ENCODE measurements at places on chromosomes 12 and 14.

GRCh38 chr12:68138480-68138879, 21.1 kb downstream of the IFNG start:
- no peak for DNase-seq

- DNase-seq, result no peak
Measured at GRCh38 chr12:125050868-125051267, 14.4 kb upstream of the AACS start.

DNA sequence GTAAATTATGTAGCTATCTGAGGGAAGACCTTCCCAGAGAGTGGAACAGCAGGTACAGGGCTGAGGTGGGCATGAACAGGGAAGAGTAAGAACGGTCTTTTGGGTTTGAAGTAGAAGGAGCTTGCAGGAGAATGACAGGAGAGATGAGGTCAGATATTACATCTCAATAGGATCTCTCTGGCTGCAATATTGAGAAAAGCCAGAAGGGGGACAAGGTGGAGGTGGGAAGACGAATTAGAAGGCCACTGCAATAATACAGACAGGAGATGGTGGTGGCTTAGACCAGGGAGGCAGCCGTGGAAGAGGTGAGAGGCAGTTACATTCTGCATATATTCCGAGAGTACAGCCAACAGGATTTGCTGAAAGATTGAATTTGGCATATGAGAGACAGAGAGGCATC, 310.2 kb downstream of the APAF1 start:
- peak; percentile 59 for DNase-seq

GRCh38 chr12:1519642-1520041, 74.7 kb downstream of the FBXL14 start:
- DNase-seq, result no peak

DNA sequence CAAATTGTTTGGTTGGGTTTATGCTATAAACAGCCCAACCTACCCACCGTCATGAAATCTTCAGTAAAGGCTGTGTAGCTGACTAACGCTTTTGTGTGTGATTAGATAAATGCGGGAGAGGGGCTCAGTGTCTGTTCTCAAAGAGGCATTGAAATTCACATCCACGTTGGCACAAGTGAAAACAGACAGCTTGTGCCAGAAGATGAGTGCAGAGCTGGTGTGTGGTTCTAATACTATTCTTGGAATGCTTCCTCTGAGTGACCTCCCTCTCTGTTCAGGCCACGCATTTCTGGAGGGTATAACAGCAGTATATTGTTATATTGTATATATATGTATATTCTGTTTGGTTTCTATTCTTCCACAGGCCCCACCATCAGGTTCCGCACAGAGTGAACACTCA, 263.8 kb downstream of the APAF1 start:
- DNase-seq, result no peak

DNA sequence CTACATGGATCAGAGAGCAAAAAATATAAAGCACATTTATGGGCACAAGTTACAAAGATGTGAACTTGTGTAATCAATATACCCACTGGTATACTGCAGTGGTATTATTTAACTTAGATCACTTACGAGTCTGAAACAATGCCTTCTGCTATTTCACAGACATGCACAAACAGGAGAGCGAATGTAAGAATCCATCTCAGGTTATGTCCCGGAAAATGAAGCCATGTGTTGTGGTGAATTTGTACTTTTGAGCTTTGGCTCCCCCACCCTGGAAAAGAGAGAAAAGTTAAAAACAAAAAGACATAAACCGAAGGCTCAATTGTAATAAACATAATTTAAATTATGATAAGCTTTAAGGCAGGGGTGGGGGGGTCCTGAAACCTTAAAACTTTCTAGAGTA, 7.6 kb downstream of the ABCC9 start:
- no peak for DNase-seq

GRCh38 chr14:90495357-90496276, 98.8 kb downstream of the CALM1 start:
- no peak for DNase-seq

DNA sequence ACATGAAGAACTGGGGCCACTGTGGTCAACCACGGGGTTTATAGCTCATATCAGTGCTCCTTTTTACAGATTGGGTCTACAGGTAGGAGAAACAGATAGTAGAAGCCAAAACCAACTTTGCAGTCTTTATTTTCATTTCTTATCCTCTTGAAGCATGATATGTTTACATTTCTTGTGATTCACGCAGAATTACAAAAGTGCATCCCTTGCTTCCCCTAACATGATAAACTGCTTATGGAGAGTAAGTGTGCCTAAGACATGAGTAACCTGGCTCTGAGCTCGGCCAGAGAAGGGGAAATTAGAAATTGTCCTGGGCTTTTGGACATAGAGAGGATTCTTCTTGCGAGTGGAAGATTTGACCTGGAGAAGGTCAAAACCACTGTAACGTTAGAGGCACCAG, 18.4 kb downstream of the PWP1 start:
- no peak for DNase-seq

DNA sequence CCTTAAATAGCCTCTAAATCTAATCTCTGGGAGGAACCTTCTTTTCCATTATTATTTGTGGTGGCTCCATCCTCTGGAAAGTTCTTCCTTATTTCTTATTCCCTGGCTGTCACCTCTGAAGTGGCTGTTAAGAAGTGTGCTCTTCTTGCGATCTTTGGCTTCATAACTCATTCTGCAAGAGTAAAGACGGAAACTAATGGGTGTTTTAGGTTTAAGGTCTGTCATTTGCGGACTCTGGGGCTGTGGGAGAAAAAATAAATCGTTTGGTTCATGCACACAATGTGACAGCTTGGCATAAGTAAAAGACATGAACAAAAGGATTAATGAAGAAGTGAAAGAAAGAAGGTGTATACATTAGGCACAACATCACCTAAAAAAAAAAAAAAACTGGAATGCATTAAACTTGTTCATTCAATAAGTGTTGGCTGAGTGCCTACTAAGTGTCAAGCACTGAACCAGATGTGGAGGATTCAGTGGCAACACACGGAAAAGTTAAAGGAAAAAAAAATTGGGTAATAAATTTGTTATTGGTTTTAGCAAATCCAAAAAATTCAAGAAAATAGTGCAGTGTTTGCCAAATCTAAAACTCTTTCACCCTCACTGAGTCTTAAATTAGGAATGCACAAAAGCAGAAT, 99.5 kb downstream of the ERGIC2 start:
- DNase-seq, result no peak

DNA sequence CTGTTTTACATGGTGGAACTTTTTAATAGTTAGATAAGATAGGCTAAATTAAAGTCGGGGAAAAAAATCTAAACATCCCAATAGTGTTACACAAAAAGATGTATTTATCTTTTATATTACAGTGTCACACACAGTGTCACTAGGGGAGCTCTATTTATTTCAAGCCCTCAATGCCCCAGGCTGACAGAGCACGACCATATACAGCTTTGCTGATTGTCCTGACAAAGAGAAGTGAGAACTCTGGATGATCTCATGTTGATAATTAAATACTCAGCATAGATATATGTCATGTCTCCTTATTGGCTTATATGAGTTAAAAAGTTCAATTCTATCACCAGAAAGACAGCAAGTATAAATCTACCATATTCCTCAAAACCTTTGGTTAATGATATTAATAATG, 594.3 kb downstream of the LRFN5 start:
- no peak for DNase-seq
